ENCODE measurements at places on chromosomes 12 and 14. TPM values are rescaled to one million over a fixed set of nuclear protein-coding genes. Genes with fewer than 3 reads are reported as not detected.

DNA sequence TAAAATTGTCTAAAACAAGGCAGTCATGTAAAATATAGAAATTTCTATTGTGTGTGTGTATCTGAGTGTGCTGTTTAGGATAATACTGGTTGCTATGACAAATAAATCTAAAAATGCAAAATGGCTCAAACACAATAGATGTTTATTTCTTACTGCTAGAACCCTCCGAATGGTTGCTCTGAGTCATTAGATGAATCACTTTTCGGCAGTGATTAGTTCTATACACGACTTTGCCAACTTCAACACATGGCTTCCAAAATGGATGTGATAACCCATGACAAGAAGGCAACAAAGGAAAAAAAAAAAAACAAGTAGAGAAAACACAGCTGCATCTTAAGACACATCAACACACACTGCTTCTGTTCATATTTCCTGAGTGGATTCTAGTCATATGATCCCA is 729.2 kb downstream of the AACS start:
- DNase-seq = no peak

DNA sequence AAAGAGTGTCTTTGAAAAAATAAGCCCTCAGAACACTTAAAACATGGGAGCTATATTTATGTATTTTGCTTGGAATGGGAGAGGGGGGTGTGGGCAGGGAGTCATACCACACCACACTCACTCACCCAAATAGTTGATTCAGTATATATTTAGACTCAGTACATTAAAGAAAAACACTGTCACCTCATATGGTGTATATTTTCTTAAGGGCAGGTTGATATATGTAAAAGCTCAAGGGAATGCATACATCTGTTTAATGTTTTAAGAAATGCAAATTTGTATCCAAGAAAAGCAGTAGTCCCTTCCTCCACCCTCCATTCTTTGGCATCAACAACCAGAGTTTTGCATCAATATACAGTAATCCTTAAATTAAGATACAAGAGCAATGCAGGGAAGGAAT is 1.4 kb downstream of the NFYB start:
- no peak for DNase-seq

The GOLGA3 gene
- 26.0 TPM for polyA plus RNA-seq

The RNASE3 gene
- not detected for polyA plus RNA-seq

- DNase-seq = no peak
Observed at GRCh38 chr14:54665946-54666345, 99.0 kb downstream of the SAMD4A start.

The NKX2-1 gene
- 0.13 TPM for polyA plus RNA-seq

GRCh38 chr14:67004521-67004920 is 184.7 kb upstream of the GARIN2 start:
- no peak for DNase-seq

The OAS2 gene
- polyA plus RNA-seq = 4.9 TPM

- no peak for DNase-seq
Observed at GRCh38 chr12:88298014-88298682, 156.0 kb downstream of the TMTC3 start.

DNA sequence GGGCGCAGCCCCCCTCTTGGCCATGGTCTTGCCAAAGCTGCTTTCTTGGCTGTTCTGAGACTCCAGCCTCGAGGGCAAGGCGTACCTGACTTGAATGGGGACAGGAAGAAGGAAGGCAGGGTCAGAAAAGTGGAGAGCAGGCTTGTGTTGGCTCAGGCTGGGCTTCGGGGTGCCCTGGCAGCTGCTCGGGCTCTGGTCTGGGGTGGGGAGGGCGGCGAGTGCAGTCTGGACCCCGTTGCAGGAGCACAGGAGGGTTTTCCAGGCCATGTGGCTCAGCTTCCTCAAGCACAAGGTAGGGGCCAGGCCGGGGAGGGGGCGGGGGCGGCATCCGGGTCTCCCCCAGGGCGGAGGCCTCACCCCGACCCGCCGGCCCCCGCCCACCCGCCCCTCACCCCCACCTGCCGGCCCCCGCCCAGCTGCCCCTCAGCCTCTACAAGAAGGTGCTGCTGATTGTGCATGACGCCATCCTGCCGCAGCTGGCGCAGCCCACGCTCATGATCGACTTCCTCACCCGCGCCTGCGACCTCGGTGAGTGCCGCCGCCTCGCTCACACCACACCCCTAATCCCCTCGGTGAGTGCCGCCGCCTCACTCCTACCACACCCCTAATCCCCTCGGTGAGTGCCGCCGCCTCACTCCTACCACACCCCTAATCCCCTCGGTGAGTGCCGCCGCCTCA is 4.2 kb downstream of the NOC4L start:
- no peak for DNase-seq

DNA sequence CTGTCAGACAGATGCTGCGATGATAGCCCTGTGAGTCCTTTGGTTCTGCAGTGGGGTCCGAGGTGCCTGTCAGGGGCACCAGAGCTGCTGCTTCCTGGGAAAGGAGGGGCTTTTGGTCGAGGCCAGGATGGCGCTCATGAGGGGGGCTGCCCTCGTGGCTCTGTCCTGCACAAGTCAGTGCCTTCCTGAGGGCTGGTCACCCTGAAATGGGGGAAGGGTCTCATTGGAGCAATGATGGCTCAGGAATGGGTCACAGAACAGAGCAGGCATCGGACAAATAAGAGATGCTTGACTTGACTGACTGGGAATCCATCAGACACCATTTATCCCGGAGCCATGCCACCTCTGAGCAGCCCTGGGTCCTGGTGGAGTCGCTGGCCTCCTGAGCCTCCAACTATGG is 121.9 kb downstream of the ADGRD1 start:
- no peak for DNase-seq

- no peak for DNase-seq
Observed at GRCh38 chr12:106655577-106655976, 72.8 kb downstream of the RFX4 start.

DNA sequence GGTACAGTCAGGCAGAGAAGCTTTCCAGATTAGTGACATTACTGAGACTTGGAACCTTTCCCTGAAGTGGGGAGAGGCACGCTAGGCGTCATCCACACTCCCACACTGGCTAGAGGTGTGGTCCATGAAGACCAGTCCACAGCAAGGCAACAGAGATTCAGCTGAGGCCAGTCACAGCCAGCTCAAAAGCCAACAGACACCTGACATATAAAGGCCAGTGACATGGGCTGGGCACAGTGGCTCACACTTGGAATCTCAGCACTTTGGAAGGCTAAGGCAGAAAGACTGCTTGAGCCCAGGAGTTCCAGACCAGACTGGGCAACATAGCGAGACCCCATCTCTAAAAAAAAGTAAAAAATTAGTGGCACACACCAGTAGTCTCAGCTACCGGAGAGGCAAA is 10.9 kb downstream of the HRK start:
- no peak for DNase-seq

DNA sequence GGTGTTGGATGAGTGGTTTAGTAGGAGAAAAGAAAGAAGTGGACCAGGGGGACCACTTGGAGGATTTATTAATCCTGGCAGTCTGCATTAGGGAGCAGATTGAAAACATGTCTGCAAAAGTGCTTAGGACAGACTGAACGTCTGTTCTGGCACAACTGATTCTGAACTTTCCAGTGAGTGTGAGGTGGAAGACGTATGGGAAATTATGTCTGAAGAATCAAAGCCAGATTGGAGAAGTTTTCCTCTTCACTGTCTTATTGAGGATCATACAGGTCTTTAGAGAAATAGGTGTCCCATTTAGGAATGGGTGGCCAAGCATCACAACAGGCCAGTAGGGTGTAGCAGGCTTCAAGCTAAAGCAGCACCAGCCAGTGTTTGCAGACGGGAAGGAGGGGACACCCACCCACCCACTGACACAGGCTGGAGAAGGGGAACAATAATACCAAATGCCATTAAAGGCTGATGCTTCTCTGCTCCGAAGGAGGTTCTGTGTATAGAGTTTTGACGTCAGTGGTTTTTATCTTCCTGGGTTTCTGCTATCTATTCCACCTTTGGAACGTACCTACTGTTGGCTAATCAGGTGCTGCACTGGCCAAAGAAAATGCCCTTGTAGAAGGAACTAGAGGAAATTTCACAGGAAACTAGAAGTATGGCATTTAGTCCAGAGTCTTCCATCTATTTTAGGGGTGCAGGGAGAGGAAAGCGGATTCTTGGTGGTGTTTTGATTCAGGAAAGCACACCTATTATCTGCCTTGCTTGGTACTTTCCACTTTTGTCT is 1.8 kb downstream of the SRRM4 start:
- no peak for DNase-seq

DNA sequence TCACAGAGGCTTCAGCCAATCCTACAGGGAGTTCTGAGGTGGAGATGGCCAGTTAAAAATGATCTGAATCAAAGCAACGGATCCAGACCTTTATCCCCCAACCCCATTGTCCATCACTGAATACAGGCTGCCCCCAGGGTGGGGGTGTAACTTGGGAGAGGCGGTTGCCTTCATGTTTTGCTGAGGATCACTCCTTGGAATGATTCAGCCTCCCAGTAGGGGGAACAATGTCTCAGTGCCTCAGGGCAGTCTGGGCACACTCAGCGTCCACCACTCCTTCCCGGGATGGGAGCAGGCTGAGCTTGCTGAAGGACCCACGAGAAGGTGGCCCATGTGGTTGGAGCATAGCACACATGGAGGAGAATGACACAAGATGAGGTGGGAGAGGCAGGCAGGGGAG is 60.2 kb downstream of the RFX4 start:
- no peak for DNase-seq

The CLEC6A gene
- polyA plus RNA-seq = 0.18 TPM

The MIPOL1 gene
- polyA plus RNA-seq = 12.8 TPM

DNA sequence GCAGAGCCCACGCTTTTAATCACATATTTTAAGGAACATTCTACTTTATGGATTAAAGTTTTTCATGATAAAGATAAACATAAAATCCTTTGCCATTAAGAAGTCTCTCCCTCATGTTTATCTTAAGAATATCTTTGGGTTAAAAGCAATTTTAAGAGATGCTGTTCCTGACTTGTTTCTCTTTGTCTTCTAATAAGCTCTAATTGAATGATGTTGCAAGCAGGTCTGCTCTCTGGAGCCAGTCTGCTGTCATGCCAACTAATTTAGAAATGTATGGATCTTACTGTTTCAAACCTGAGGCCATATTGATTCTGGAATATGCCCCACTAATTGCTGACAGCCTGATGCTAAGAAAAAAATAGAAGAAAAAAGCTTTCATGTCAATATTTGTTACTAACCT is 173.6 kb downstream of the TTC8 start:
- no peak for DNase-seq

GRCh38 chr12:65891987-65892481 is 67.8 kb downstream of the HMGA2 start:
- DNase-seq = no peak

The SETD3 gene
- polyA plus RNA-seq = 73.6 TPM

- no peak for DNase-seq
Observed at GRCh38 chr14:29847056-29847380, 80.6 kb downstream of the PRKD1 start.

The KCNK13 gene
- 0.38 TPM for polyA plus RNA-seq

- no peak for DNase-seq
Observed at GRCh38 chr12:27572486-27573255, 48.7 kb downstream of the PPFIBP1 start.

DNA sequence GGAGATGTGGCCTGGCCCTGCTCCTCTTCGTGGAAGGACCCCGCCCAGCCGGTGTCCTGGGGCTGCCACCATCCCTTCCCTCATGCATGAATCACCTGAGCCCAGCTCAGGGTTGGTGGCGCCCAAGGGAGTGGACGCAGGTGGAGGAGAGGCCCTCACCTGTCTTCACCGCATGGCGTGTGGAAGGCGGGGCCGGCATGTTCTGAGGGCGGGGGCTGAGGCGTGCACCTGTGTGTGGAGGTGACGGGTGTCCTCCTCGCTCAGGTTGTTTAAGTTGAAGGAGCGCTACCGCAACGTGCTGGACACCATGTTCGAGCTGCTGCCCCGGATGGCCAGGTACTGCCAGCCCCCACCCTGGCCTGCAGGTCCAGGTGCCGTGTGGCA is 47.0 kb downstream of the SLC8B1 start:
- no peak for DNase-seq

DNA sequence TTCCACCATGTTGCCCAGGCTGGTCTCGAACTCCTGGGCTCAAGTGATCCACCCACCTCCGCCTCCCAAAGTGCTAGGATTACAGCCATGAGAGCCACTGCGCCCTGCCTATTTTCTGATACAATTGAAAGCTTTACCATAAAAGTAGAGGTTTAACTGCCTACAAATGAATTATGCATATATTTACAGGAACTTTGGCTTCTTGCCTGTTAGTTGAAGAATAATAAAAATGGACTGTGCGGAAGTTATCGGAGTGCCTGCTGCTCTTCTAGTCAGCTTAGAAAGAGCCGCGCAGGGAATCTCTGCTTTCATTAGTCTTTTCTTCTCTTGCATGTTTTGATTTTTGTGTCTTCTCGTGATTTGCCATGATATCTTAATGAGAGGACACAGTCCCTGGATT is 34.5 kb downstream of the PPP2R5C start:
- DNase-seq = no peak

The GLT8D2 gene
- 17.7 TPM for polyA plus RNA-seq

DNA sequence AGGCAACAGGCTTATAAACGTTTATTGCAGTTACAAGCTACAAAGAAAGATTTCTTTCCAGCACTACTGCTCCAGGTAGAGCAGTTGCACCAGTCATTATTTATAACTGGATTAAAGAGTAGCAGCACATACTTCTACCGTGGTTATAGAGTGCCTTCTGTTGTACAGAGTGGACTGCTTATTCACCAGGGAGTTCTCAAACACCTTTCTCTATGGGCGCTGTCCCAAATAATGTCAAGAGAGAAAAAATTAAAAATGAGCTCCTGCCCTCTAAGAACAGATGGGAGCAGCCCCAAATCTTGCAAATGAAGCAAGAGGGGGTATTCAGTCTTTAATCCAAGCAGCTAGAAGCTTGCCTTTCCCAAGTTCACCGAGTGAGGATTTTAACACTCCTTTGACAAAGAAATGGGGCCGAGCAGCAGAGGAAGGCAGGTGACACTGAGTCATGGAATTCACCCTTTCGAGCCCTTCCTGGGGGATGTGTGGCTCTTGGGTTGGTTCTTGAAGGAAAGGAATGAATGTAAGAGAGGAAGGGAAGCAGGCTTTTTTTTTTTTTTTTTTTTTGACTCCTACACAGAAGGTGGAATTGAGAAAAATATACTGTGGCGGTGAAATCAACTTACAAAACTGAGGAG is 181.2 kb downstream of the PRKCH start:
- DNase-seq = no peak

DNA sequence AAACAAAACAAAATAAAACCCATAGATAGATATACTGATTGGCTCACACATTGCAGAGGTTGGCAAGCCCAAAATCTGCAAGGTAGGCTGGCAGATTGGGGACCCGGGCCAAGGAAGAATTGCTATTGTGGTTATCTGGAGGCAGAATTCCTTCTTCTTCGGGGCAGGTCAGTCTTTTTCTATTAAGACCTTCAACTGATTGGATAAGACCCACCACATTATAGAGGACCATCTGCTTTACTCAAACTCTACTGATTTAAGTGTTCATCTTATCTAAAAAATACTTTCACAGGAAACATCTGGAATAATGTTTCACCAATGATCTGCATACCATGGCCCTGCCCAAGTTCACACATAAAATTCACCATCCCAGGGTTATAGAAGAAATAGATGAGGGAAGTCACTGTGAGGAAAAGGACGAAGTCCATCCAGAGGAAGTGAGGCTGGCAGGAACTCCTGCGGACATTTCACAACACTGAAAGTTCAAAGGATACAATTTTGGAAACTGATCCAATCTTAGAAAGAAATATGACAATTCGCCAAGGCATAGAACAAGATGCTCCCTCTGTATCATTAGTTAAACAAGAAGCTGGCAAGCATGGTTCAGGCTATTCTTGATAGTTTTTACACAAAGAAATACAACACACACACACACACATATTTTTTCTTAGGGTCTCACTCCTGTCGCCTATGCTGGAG is 127.6 kb upstream of the MED13L start:
- no peak for DNase-seq

All from right renal pelvis (tissue), 4 donors.